SHP77 treated with DMSO at 0.1 percent for 48 hours (cell line): ENCODE measurements at places on chromosomes 5 and 9.

DNA sequence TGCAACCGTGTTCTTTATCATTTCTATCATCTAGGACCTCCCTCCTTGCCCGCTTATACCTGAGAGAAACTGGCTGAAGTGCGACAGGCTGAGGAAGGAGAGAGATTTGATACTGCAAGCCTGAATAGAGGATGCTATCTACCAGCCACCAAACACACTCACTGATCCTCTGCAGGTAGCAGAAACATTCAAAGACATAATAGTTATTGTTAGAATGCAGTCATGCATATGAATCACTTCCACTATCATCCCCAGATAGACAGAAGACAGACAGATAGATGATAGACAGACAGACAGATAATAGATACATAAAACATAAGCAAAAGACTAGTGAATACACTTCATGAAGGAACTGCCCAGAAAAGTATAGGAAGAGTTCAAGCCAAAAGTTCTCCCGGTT lies 32.9 kb downstream of the FAM81B start:
- DNase-seq: no peak

- DNase-seq: no peak
These were observed 57.4 kb upstream of the RANBP6 start for GRCh38 chr9:6072865-6073264.

DNA sequence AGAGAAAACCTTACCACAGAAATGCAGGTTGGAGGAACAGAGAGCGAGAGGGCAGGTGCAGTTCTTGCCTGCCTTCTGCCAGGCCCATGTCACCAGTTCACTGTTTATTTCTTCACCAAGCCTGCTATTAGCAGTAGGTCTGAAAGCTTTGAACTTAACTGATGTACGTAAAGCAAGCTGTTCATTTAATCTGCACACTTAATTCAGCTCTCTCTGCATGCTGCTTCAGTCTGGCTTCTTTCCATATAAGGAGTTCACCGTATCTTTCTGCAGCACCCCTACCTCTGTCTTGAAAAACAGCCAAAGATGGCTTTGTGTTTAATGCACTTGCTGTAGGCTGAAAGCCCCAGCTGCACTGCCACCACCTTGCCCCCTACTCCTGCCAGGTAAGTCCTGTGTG lies 205.1 kb downstream of the RAB3C start:
- DNase-seq: no peak

DNA sequence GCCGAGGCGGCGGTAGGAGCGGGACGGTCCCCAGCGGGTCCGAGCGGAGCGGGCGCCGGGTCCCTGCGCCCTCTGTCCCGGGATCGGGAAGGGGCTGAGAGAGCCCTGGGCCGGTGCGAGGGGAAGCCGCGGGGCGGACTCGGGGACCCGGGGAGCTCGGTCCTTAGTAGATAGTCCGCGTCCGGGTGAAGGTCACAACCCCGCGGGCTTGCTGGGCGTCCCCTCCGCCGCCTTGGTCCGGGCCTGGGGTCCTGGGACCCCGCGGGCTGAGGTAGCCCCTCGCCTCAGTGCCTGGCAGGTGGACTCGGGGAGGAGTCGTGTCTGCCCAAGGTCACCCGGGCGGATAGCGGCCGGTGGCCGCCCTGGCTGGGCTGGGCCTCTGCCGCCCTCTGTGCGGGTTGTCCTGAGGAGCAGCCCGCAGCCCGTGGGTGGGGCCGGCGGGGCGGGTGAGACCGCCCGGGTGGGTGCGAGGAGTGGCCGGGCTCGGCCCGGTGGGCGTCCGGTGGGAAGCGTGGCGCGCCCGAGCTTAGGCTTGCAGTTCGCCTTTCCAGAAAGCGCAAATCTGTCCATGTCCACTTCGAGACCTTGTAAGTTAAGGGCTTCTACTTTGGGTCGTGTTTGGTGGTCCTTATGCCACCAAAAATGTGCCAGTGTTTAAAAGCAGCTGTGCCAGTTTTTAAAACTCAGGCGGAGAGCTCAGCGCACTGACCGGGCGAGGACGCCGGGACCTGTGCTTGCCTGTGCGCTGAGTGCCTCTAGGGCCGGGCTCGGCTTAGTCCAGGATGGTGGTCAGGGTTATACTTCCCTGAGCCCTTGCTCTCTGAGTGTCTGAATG lies 554 bp downstream of the SDHA start:
- peak; percentile 5 for DNase-seq

- no peak for DNase-seq
These were observed 61.5 kb upstream of the CTXN3 start for GRCh38 chr5:127587246-127587917.

DNA sequence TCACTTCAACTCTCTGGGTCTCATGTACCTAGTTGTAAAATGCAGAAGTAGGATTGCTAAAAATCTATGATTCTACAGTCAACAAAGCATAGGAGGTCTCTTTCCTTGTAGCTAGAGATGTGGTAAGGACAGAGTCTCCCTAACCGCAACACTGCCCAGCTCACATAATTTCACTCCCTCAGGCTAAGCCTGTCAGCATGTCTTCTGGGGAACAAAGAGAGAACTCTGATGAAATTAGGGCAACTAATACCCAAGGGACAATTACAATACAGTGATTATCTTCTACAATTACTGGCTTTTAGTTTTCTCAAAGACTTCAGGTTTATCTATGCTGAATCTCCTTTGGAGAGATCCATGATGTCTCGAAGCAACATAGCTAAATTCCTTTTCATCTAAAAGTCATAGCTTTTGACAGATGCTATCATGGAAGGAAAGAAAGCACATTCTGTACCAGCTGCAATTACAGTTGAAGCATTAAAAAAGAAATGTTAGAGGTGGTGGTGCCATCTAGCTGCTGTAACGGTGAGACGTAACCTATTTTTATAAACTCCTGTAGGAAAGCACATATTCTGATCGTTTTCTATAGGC lies 141.1 kb upstream of the TARS1 start:
- peak; percentile 17 for DNase-seq

GRCh38 chr9:91905991-91906469 lies 44.0 kb downstream of the ROR2 start:
- no peak for DNase-seq

DNA sequence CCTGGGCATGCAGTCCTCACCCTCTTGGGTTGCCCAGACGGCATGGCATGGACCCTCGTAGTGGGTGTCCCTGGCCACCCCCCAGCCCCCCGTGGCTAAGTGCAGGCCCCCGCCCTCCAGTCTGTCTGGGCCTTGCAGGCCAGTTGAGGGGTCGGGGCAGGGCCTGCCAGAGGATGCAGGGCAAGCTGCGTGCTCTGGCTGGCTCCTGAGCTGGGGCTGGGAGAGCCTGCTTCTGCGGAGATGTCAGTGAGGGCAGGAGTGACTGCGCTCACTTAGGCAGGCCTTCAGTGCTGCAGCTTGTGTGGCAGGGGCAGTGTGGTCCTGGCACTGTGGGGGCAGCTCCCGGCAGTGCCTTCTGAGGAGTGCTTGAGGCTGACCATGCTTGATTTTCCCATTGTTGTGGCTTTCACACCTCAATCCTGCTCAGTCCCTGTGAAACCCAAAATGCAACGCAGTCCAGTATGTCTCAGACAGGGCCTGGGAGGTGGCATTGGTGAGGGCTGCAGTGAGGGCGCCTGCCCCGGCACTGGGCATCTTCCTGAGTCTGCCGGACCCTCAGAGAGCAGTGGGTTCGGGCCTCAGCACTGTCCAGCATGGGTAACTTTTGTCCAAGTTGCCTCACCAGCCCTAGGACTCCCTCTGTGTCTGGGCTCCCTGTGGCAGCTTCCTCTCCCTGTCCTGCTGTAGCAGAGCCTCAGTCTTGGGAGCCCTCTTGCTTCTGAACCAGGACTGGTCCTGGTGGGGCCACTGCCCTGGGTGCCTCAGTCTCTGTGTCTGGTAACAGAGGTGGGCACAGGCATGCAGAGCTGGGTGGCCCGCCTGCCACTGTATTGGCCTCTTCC lies 93.0 kb downstream of the PHF2 start:
- no peak for DNase-seq

- DNase-seq: no peak
These were observed 380.7 kb downstream of the IRX2 start for GRCh38 chr5:2370626-2371418.

GRCh38 chr5:179323026-179323870 lies 22.0 kb downstream of the ADAMTS2 start:
- no peak for DNase-seq

DNA sequence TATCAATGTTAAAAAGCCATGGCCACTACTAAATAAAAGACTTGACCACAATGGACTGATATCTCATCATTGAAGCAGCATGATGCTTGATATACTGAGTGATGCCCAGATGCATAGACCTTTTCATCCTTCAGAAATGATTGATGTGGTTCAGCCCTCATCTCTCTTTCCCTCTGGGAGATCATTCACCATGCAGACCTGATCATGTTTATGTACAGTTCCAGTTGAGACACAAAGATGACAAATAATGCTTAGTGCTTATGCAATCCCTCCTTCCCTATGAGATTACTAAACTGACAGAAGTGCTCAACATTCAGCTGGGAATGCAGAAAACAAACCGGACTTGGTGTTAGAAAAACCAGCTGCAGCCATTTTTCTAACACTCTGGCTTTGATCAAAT lies 91.9 kb upstream of the TLR4 start:
- DNase-seq: no peak

DNA sequence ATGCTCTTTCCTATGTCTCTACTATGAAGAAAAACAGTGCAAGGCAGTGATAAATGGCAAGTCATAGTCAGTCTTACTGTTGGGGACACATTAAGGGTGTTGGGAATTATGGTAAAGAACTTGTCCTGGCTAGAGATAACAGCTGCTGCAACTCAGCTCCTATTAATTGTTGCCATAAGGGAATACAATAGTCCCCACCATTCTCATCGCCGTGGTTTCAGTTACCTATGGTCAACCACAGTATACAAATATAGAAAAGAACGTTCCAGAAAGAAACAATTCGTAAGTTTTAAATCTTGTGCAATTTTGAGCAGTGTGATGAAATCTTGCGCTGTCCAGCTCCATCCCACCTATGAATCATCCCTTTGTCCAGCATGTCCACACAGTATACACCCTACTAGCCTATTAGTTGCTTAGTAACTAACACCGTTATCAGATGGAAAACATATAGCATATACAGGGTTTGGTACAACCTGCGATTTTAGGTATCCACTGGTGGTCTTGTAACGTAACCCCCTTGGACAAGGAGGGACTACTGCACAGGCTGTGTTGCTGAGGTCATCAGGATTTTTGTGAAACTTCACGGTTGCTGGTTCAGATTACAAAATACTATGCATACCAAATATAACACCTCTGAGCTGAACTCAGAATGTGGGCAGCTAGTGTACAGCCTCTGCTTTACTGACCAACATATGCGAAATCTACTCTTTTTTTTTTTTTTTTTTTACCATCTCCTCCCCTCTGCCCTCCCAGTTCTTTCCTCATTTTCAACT lies 53.5 kb downstream of the ZFR start:
- DNase-seq: no peak
